Hypothalamus (tissue), 51 donors: ENCODE measurements at places on chromosomes 12 and 14.

DNA sequence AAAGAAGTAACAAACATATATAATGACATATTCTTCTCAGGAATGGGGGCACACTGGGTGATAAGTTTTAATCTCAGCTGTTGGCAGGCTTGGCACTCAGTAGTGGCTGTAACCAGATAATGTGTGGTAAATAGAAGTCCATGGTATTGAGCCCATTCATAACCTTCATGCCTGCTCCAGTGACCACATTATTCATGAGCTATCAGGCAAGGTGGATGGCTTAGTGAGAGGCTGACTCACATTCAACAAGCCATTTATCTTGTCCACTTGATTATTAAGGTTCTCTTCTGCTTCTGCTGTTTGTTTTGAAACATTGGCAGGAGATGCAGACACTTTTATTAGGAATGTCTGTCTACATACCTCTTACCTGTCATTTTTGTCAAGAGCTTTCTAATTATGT, 950.4 kb upstream of the LRFN5 start:
- no peak for DNase-seq

DNA sequence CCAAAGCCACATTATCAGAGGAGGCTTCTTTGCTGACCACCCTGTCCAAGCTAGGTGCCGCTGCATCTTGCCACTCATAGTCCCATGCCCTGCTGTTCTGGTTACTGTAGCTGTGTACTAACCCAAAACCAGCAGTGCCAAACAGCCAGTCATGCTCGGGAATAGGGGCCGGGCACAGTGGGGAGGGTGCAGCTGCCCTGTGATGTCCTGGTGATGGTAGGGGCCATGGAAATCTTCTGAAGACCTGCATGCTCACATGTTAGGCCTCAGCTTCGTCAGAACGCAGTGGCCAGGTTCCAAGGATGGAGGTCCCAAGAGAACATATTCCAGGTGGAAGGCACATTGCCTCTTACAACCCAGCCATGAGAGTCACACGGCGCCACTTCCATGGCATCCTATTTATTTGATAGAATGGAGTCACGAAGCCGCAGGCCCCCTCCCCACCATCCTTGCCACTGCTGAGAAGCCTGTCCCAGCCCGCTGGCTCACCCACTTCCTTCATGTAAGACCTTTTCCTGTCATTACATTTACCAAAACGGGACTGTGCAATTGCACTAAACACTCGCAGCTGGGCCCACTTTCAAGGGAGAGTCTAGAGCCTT, 48.5 kb downstream of the FAM222A start:
- no peak for DNase-seq

- DNase-seq = no peak
These were observed 165.4 kb downstream of the KICS2 start for GRCh38 chr12:64056741-64057140.

GRCh38 chr12:81141217-81141616, 63.3 kb downstream of the ACSS3 start:
- DNase-seq = no peak
